ENCODE measurements at places on chromosomes 3 and 15.

GRCh38 chr3:87627316-87627715, 350.9 kb upstream of the POU1F1 start:
- DNase-seq, result no peak

GRCh38 chr3:9230596-9230995, 18.9 kb downstream of the SRGAP3 start:
- DNase-seq, result no peak

DNA sequence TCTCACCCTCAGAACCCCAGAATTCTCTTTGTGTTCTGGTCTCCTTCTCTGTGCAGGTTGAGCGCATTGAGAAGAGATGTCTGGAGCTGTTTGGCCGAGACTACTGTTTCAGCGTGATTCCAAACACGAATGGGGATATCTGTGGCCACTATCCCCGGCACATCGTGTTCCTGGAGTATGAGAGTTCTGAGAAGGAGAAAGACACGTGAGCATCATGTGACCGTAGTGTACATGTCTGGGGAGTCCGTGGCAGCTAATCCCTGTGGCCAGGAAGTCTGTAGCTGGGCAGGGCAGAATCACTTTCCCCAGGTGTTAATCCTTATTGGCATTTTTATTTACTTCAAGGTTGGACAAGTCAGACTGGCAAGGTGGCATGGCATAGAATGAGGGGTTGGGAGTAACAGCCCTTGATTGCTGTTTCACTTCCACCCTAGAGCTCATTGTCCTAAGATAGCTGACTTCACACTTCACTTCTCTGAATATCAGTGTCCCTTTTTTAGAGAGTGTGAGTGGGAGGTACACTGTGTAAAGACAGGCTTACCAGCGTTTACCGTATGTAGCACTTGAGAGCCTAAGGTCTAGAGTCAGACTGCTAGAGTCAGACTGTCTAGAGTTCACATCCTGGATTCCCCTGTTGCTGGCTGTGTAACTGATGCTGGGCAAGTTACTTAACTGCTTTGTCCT, 4.4 kb downstream of the MTMR14 start:
- DNase-seq, result no peak

DNA sequence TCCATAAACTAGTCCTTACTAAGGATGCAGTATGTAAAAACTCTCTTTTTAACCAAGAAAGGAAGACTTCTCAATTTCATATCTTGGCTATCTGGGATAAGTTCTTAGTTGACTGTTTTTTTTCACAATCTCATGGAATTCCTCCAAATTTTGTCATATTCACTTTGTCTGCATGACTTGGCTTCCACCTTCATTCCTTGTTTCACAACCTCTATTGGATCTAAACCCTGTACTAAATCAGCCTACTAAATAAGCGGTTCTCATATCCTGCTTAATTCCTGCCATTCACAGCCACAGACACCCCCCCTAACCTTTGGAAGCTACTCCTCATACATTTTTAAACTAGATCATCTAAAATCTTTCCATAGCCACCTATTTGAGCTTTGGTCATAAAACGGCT, 370.6 kb upstream of the NAALADL2 start:
- no peak for DNase-seq

GRCh38 chr15:36371509-36371908, 207.9 kb upstream of the CDIN1 start:
- no peak for DNase-seq

- DNase-seq, result no peak
Measured at GRCh38 chr15:71251584-71252043, 136.3 kb downstream of the THSD4 start.

DNA sequence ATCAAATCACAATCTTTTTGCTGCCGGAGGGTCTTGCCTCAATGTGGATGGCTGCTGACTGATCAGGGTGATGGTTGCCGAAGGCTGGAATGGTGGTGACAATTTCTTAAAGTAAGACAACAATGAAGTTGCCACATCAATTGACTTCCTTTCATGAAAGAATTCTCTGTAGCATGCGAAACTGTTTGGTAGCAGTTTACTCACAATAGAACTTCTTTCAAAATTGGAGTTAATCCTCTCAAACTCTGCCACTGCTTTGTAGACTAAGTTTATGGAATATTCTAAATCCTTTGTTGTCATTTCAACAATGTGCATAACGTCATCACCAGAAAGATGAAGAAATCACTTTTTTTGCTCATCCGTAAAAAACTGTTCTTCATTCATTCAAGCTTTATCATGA, 65.8 kb downstream of the B3GNT5 start:
- no peak for DNase-seq

GRCh38 chr3:66280304-66280703, 59.5 kb downstream of the SLC25A26 start:
- no peak for DNase-seq

DNA sequence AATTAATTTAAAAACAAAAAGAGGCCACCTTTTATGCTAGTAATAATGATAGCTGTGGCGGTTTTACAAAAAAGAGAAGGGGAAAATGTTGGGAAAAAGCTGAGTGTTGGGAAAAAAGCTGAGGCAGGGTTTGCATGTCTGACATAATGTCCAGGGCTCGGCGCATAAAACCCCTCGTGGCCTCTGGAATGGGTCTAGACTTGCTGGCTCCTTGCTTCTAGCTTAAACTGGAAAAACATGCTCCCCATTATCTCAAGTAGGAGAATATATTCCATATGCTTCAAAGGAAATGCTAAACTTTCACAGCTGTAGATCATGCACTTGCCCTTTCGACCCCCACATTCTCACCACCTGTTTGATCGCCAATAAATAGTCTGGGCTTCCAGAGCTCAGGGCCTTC, 53.0 kb downstream of the CYP19A1 start:
- DNase-seq, result no peak

Data from NCI-H774 (cell line).